ENCODE measurements at places on chromosomes 16 and 17.

DNA sequence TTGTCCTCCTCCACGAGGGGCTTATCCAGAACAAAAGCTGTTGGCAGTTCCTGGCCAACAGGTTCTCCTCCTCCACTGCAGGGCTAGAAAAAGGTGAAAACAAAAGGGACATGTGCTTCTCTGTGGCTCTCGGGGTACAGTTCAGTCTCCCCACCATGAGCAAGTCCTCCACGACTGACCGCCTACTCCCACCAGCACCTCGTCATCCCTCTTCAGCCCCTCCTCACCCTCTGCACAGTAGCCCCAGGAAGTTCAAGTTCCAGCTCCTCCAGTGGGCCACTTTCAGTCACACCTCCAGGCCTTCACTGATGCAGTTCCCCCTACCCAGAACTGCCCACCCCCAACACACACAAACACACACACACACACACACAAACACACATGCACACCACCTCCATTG is 19.4 kb downstream of the KRT9 start:
- DNase-seq, result no peak

- DNase-seq, result no peak
Observed at GRCh38 chr17:79280866-79281572, 206.4 kb downstream of the ENGASE start.

DNA sequence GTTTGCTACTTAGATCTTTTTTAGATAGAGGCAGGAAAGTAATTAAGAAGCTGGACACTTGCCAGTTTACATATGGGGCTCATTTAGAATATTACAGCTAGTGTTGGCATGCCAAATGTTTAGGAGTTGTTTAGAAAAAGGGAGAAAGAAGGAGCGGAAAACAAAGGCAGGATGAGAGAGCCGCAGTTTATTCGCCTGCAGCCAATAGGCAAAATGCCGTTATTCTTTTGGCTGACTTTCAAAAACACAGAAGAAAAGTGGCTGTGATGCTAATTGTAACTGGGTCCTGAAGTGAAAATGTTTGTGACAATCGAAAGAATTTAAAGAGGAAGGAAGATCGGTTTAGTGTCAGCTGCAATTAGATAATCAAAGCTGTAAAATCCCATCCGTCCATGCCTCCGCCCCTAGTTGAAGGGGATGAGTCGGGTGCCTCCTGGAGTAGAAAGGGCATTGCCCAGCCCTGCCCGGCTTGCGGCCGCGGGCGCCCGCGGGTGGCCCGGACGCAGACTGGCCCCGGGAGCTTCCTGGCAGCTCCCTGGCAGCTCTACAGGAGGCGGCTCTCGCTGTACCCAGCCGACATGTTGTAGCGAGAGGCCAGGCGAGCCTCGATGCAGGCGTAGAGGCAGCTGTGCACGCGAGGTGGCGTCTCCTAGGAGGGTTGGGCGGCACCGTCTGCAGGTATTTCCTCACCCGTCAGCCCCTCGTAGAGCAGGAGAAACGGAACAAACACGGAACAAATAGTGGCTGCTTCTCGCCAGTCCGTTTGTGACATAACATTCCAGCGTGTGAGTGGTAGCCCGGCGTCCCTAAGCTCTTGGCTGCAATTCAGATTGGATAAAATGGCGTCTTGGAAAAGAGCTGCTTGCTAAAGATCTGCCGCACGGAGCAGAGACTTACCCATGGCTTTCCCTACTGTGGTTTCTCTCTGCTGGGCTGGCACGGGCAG is 82.2 kb downstream of the TNRC6C start:
- peak; percentile 33 for DNase-seq

- DNase-seq, result peak; percentile 51
Observed at GRCh38 chr17:81867170-81867990, 3.8 kb downstream of the ARHGDIA start.

DNA sequence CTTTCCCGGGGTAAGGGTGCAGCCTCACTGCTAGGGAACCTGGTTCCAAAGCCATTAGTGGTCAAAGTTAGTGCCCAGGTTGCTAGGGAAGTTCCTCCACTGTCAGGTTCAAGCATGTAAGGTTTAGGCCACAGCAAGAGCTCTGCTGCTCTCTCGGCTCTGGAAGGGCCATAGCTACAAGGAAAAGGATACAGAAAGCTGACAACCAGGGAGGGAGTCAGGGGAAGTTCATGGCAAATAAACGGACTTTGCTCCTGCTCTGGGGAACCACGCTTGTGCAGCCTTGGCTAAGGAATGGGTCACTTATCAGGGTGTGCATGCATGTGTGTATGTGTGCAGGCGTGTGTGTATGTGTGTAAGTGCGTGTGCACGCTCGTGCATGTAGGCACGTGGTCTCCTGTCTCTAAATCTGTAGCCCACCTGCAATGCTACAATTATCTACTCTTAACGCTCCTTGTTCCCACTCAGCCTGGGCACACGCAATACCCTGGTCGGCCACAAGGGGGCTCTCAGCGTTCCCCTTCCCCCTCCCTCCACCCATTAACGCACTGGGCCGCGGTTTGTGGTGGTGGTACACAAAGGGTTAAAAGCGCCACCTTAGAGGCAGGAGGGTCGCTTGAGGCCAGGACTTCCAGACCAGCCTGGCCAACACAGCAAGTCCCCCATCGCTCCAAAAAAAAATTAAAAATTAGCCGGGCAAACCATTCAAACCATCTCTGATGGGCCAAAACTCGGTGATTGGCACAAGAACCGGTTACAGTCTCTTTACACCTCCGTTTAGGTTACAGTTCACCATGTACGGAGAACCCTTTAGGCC is 48.4 kb upstream of the KDM8 start:
- peak; percentile 67 for DNase-seq

GRCh38 chr17:50917418-50917743 is 51.2 kb upstream of the TOB1 start:
- no peak for DNase-seq

DNA sequence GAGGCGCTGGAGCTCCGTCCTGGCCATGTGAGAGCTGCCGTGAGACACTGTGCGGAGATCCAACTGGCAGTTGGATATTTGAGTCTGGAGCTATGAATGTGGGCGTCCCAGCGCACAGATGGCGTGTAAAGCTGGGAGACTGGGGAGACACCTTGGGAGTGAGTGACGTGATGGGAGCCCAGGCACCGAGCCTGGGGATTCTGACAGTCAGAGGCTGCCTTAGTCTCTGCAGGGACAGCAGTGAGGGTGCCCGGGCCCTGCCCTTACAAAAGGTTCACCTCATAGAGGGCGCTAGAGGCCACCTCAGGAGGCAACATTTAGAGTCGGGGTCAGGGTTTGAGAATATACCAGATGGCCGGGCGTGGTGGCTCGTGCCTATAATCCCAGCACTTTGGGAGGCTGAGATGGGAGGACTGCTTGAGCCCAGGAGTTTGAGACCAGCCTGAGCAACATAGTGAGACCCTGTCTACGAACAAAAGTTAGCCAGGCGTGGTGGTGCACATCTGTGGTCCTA is 194.1 kb upstream of the GSE1 start:
- no peak for DNase-seq

GRCh38 chr17:54085020-54085419 is 262.3 kb downstream of the KIF2B start:
- DNase-seq, result no peak

DNA sequence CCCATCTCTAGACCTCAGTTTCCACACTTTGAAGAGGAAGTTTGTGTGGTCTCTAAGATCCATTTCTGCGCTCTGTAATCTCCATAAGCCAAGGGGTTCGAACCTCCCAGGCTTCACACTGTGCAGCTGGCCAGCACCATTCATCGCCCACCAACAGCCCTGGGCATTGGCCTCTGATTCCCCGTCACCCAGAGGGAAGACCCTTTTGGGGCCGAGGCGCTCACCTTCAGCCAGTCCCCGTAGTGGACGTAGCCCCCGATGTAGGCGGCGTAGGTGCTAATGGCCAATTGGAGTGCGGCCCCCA is 678 bp downstream of the TMEM101 start:
- no peak for DNase-seq

GRCh38 chr17:36089888-36090836 is at the start of gene CCL3:
Gene CCL3, minus strand, starts transcription at chr17:36090143. Its CDS starts 85 bp downstream, at chr17:36090058.
- DNase-seq, result no peak

DNA sequence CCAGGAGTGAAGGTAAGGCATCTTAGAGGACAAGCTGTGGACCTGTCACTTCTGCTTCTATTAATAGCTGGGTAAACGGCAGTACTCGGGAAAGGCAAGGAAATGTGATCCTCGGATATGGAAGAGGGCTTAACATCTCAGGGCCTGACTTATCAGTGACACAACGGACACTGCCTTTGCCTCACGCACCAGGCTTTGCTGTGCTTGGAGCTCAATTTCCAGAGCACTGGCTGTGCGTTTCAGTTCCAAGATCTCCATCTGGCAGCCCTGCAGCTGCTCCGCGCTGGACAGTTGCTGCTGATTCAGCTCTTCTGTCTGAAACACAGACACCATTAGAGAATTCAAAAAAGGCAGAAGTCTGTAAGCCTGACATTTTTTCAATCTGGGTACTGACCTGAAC is 3.5 kb downstream of the KRT40 start:
- DNase-seq, result no peak

- DNase-seq, result no peak
Observed at GRCh38 chr16:79185711-79186110, 414.8 kb downstream of the MAF start.

DNA sequence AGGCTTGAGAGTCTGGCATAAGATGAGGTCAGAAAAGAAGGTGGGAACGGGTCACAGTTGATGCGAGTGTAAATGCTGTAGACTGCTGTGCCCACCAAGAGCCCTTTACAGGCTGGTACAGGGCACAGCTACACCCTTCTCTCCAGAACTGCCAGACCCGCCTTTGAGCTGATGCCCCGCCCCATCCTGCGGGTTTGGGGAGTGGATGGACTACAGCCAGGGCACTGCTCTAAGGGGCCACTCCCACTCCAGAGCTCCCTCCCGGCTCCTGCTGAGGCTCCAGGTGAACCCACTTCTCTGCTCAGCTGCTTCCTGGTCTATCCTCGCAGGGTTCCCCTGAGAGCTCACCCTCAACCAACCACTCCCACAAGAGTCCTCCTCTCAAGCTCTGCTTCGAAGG is 12.3 kb downstream of the MEIOB start:
- peak; percentile 72 for DNase-seq

DNA sequence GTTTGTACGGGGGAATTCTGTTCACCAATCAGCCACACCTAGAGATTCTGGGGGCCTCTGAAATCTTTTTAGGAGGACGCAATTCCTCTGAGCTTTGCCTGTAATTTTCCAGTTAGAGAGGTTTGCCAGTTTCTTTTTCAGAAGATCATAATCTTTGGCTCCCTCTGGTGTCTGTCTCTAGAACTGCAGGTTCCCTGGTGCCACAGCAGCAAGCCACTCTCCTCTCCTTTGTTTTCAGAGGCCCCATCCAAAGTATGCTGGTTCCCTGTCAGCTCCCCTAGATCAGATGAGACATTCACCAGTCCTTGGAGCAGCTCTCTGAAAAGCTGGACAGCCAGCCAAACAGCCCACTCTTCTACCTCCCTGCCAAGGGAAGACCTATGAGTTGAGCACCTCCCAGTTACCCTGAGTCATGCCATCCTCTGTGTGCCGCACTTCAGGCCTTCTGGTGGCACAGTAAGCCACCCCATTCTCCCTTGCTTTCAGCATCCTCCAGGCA is 36.1 kb downstream of the RNF112 start:
- DNase-seq, result peak; percentile 79

GRCh38 chr16:86046667-86047270 is 147.8 kb downstream of the IRF8 start:
- DNase-seq, result peak; percentile 25

DNA sequence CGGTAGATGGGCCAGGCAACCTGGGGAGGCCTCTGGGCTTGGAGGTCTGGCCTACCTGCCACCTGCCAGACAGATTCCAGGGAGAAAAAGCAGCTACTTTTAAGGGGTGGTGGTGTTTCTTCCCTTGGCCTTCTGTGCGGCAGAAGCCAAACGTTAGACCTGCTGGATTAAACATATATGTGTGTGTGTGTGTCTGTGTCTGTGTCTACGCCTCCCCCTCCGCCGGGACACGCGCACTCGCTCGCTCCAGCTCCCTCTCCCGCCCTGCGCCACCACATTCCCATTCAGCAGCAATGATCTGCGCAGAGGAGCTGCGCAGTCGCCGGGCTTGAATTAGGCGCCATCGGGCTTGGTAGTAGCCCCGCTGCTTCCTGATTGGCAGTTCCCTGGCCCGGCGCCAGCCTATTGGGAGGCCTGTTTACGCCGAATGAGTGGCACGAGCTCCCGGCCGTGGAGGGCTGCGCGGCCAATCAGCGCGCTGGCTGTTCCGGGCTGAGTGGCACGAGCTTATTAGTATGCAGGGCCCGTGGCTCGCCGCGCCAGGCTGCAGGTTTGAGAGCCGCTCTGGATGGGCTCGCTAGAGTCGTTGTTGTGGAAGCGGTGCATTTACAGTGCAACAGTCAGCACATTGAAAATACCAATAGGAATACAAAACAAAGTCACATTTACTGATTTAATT is at the start of gene BAHCC1:
TSS of gene BAHCC1 (plus strand) at position 537 of the 679 bp plus-strand sequence. CDS start 4,283 bp downstream, outside the sequence.
- DNase-seq, result peak; percentile 99

- DNase-seq, result peak; percentile 91
Observed at GRCh38 chr17:58337210-58337599, 8.6 kb upstream of the TSPOAP1 start.

DNA sequence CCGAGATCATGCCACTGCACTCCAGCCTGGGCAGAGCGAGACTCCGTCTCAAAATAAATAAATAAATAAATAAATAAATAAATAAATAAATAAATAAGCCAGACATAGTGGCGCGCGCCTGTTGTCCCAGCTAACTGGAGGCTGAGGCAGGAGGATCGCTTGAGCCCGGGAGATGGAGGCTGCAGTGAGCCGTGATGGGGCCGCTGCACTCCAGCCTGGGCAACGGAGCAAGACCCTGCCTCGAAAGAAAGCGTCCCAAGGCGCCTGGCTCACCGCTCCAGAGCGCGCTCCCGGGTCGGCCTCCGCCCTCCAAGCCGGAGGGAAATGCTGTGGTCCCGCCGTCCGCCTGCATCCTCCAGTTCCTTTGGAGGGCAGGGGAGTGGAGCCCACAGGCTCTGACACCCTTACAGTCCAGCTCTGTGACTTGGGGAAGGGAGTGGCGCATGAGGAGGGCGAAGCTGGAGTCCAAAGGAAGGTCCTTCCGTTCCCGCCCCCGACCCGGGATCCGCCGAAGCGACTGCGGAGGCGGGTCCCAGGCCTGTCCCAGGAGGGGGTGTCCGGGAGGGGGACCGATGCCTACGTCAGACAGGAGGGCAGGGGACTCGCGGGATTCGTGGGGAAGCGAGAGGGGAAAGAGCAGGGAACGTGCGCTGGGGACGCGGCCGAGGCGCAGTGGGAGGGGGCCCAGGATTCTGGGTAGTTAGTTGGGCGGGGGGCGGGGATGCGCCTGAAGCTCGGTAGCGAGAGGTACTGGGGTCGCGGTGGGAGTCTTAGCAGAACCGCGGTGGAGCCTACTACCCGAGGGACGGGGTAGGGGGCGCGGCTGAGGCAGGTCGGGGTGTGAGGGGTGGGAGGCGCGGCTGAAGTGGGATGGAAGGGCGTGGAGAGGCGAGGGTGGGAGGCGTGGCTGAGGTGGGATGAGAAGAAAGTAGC is 8.4 kb upstream of the TRPV2 start:
- peak; percentile 47 for DNase-seq

- no peak for DNase-seq
Observed at GRCh38 chr17:46726206-46726605, 92.3 kb downstream of the WNT3 start.

- DNase-seq, result no peak
Observed at GRCh38 chr17:17719199-17719940, 38.1 kb downstream of the RAI1 start.

DNA sequence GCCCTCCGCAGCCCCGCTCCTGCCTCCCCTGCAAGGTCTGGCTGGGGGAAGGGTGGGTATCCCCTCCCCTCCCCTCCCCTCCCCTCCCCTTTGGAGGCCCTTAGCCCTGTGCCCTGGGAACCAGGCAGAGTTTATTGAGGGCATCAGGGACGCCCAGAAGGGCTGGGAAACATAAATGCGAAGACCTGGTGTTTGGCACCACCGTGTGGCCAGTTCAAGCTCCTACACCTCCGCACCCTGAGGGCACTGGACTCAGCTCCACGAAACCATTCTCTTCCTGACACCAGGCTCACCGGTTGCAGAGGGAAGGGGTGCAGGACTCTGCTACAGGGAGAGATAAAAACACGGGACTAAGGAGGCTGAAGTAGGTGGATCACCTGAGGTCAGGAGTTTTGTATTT is 1.0 kb upstream of the AIPL1 start:
- DNase-seq, result peak; percentile 81
